IPS DF 6.9 (cell line): ENCODE measurements at places on chromosomes 1 and 21.

- DNase-seq = no peak
Observed at GRCh38 chr1:27163093-27163492, 8.2 kb upstream of the SLC9A1 start.

DNA sequence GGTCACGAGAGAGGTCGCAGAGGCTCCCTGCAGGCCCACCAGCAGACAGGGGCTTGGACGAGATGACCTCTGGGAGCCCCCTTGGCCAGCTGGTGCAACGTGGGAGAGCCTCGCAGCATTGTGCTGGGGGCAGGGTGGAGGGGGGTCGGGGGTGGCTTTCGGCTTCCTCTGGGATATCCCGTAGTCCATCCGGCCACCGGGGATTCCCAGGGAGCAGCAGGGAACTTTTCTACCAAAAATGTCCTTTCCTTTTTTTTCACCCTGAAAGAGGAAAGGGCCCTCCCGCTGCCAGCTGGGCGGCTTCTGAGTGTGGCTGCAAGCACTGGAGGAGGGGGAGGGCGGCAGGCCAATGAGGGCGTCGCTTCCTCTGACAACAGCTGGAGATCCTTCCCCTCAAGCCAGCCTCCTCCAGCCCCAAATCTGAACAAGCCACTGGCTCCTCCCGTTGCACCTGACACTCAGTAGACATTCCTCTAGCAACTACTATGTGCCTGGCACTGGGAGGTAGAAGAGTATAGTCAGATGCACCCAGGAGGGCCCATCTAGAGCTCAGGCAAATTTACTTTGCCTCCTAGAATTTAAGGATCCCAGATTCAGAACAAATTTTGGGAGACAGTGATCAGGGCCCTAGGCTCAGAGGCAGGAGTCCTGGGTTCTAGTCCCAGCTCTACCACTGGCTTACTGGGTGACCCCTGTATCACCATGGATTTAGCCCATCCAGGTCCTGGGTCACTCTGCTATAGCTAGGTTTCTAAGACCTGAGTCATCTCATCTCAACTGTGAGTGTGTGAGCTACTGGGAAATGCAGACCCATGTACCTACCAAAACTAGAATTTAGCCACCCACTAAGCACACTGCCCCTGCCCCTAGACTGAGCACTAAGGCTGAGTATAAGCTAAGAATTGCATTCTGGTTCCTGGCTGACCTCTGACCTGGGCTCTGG, 2.7 kb downstream of the MOB3C start:
- DNase-seq = peak; percentile 50

- no peak for DNase-seq
Observed at GRCh38 chr1:162913345-162913744, 52.4 kb upstream of the CCDC190 start.

DNA sequence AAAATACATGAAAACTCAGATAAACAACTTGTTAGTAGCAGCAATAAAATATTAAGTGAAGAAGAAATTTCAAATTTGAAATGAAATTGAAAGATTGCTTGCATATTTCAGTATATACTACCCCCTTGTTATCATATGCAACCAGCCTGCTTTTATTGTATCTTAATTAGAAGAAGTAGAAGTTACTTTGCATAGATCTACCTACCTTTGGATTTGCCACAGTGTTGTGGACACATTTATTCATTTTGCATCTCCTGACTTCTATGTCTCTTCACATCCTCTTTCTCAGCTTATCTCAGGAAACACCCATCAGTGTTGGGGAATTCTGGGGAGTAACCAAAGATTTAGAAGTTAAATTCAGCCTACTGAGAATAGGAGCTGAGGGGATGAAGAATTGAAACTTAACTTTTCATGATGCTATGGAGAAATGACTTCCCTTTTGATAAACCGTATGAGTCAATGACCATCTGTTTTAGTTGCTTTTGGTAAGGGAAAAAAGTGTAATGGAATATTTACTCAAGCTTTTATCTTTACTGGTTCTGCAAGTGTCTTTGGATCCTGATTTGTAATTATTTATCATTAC, 96.9 kb downstream of the RGL1 start:
- DNase-seq = no peak

- DNase-seq = no peak
Observed at GRCh38 chr1:98763488-98764150, 102.1 kb downstream of the SNX7 start.

GRCh38 chr1:29967261-29967660, 730.9 kb downstream of the PTPRU start:
- DNase-seq = no peak

GRCh38 chr1:31383967-31384366, 11.1 kb upstream of the FABP3 start:
- DNase-seq = no peak

GRCh38 chr1:151346082-151346768, 827 bp downstream of the RFX5 start:
- no peak for DNase-seq

- no peak for DNase-seq
Observed at GRCh38 chr1:42267904-42268303, 67.1 kb downstream of the FOXJ3 start.
